Adrenal gland (tissue), 19 donors: ENCODE measurements at places on chromosomes 6 and 20. TPM values are rescaled to one million over a fixed set of nuclear protein-coding genes. Genes with fewer than 3 reads are reported as not detected.

The TTPAL gene
- 8.5 TPM for polyA plus RNA-seq

The TINAG gene
- polyA plus RNA-seq = not detected

The TMEM14A gene
- polyA plus RNA-seq = 12.9 TPM

The TRIM15 gene
- polyA plus RNA-seq = not detected

The KHDC1L gene
- not detected for polyA plus RNA-seq

The ISM1 gene
- polyA plus RNA-seq = 3.4 TPM

The PBOV1 gene
- not detected for polyA plus RNA-seq

GRCh38 chr20:41202426-41202825, 65.1 kb downstream of the PLCG1 start:
- H3K27me3 ChIP-seq = no peaks in the 10 kb centered on the region
- peak; percentile 79 for DNase-seq
- peaks cover 5% of the 10 kb centered on the region for H3K4me1 ChIP-seq
- no peaks in the 10 kb centered on the region for H3K36me3 ChIP-seq
- H3K4me3 ChIP-seq = no peak overlapping the region

GRCh38 chr20:51562332-51563173, 20.0 kb upstream of the NFATC2 start:
- H3K4me1 ChIP-seq = peaks cover 38% of the 10 kb centered on the region
- peaks cover 23% of the 10 kb centered on the region for H3K27me3 ChIP-seq
- H3K4me3 ChIP-seq = no peak overlapping the region
- no peaks in the 10 kb centered on the region for H3K36me3 ChIP-seq

DNA sequence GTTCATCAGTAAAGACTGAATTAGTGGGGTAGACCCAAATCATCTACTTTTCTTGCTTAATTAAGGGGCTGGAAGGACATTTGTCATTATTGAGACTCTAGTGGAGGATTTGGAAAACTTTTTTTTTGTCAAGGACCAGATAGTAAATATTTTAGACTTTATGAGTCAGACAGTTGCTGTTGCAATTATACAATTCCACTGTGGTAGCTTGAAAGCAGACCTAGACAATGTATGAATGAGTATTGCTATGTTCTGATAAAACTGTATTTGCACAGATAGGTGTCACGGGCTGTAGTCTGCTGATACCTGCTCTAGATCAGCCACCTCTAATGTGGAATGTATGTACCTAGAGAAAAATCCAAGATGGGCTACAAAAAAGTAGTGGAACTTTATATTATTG, 175.0 kb downstream of the CARMIL1 start:
- no peak for DNase-seq
- H3K36me3 ChIP-seq = no peaks in the 10 kb centered on the region
- H3K27me3 ChIP-seq = no peaks in the 10 kb centered on the region
- H3K27ac ChIP-seq = no peak overlapping the region

GRCh38 chr20:11333634-11334033, 584.1 kb upstream of the BTBD3 start:
- no peaks in the 10 kb centered on the region for H3K36me3 ChIP-seq
- no peaks in the 10 kb centered on the region for H3K4me1 ChIP-seq
- H3K27me3 ChIP-seq = no peaks in the 10 kb centered on the region
- DNase-seq = no peak

DNA sequence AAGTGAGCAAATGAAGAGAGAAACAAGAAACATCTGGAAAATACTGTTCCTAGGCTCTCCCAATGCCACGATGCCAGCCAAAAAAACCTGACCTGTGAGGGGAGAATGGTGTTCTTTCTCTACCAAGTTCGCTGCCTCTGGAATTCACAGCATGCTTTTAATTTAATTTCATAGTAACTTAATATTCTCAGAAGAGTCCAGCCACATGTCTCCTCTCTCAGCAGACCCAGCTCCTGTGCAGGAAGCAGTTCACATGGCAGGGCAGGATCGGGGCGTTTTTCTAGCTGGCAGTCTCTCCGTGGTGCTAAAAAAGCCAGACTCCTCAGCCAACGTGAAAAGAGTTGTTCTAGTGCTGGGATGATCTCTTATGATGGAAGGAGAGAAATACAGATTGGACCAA, 57.5 kb downstream of the BFSP1 start:
- no peaks in the 10 kb centered on the region for H3K36me3 ChIP-seq
- no peaks in the 10 kb centered on the region for H3K27me3 ChIP-seq
- DNase-seq = no peak
- H3K4me1 ChIP-seq = peaks cover 5% of the 10 kb centered on the region
- H3K27ac ChIP-seq = no peak overlapping the region
- H3K4me3 ChIP-seq = no peak overlapping the region

- peak overlapping the region; percentile 86 for H3K4me3 ChIP-seq
- peak; percentile 59 for DNase-seq
- H3K27ac ChIP-seq = peak overlapping the region; percentile 100
- H3K36me3 ChIP-seq = no peaks in the 10 kb centered on the region
- H3K27me3 ChIP-seq = no peaks in the 10 kb centered on the region
Observed at GRCh38 chr20:63628246-63628975, 1.5 kb upstream of the GMEB2 start.
